H9 (cell line): ENCODE measurements at places on chromosomes 6 and 20.

- DNase-seq = no peak
These were observed 3.4 kb downstream of the TXNDC5 start for GRCh38 chr6:7907159-7907558.

DNA sequence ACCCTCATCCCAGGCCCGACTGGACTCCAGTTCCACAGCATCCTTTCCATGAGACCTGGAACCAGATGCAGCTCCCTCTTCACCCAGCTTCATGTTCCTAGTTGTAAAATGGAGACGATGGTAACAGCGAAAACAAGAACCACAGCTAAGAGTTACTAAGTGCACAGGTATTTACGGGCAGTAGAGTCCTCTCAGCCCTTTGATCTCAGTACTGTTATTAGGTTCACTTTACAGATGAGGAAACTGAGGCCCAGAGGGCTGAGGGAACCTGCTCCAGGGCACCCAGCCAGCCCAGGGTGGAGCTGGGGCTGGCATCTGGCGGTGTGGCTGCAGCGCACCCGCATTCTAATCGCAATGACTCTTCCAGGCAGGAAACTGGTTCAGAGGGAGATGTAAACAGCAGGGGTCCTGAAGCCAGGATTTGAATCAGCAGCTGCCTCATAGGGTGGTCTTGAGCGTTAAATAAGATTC is 858 bp downstream of the BCAS1 start:
- DNase-seq = peak; percentile 38

- DNase-seq = no peak
These were observed 40.1 kb downstream of the CYP24A1 start for GRCh38 chr20:54133434-54134427.

GRCh38 chr20:49276161-49276960 is 1.5 kb downstream of the ZNFX1 start:
- no peak for DNase-seq

- no peak for DNase-seq
These were observed 1230.2 kb upstream of the EYS start for GRCh38 chr6:66937180-66937579.

- no peak for DNase-seq
These were observed 7.6 kb upstream of the SERPINB6 start for GRCh38 chr6:2978923-2979322.
